ENCODE measurements at places on chromosomes 3 and 15.

DNA sequence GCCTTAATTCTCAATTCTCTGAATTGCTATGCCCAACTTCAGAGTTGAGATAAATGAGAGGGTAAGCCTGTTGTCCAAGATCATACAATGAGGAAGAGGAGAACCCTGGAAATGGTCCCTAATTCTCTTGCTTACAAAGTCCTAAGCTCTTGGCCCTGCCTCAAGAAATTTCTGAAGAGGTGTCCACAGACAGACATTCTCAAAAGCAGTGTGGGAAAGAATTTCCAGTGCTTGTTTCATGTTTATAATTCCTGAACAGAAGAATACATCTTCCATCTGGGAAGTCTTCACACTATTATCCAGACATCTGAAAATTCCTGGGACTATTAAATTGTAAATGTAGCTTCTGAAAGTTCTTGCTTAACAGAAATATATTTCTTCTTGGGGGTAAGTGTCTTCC, 166.8 kb upstream of the LRTM1 start:
- DNase-seq, result no peak

DNA sequence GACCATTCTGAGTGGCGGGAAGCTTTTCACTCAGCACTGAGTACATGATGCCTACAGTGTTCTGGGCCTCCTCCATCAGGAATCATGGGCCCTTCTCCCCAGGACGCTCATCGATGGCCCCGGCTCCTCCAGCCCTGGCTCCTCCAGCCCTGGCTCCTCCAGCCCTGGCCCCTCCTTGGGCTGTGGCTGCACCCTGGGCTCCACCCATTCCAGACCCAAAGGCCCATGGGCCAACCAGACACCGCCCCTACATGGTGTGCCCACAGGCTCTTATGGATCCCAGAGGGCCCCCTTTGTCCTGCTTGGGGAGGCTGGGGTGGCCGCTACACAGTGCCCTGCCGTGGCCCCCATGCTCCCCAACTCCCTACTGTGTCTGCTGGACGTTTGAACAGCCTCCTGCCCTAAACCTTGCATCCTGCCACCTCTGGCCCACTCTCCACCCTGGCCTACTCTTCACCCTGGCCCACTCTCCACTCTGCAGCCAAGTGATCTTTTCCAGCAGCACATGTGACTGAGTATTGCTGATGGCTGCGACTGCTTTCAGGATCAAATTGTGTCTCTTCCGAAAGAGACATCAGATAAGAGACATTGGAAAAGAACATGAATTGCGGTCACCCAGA, 57.9 kb downstream of the APBA2 start:
- no peak for DNase-seq

GRCh38 chr3:57160765-57161538, 4.2 kb downstream of the IL17RD start:
- no peak for DNase-seq

DNA sequence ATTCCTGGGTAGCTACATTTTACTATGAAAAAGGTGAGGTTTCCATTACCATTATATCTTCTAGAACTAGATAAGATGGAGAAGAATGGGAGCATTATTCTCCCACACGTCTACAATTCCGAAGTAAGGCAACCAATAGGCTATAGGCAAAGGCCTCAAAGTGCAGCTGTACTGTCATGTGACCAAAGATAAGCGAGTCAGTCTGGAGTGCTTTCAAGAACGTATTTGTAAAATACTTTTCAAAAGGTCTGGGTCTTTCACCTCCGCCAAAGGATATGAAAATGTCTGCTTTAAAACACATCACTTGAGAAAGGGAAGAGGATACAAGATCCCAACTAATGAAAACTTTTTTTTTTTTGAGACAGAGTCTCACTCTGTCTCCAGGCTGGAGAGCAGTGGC, 9.9 kb downstream of the CCPG1 start:
- no peak for DNase-seq

DNA sequence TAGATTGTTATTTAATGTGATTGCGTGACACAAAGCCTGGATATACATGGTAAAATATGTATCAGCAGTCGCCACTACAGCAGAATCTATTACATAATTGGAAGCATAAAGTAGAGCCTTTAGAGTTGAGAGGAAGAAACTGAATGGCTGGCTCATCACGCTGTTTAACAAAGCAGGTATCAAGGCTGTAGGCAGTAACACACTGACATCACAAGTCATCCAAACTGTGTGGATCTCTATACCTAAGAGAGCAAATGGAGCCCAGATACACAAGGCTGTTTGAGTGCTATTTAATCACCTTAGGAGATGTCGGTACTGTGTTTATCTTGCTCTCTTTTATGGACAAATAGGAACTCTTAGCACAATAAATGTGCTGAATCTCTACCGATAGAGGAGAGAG, 864.4 kb downstream of the VGLL3 start:
- DNase-seq, result no peak

Measured in T-helper 22 cell (primary cell).